ENCODE measurements at places on chromosomes 7 and 10.

DNA sequence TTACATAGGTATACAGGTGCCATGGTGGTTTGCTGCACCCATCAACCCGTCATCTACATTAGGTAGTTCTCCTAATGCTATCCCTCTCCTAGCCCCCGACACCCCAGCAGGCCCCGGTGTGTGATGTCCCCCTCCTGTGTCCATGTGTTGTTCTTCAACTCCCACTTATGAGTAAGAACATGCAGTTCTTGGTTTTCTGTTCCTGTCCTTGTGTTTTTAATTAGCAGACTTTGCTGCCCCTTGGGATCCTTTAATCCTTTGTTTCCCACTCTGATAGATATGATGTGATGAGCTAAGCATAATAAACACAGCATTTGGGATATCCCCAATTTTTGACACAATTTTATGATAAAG is 71.1 kb upstream of the PALS2 start:
- DNase-seq: no peak

DNA sequence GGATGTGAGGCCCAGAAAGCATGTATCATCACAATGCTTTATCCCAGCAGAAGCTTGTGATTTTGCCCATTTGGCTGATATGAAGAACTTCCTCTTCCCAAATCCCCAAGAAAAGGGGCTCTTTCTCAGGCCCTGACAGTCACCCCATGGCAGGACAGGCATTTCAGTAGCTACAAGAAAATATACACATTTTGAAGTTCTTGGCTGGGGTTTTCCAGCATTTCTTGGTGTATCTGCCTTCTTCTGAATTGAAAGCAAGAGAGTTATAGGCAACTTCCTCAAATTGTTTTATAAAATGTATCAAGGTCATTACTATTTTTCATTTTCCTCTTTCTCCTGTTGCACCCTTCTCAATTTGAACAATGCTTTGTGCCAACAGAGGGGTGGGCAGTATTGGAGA is 63.3 kb upstream of the PDLIM1 start:
- no peak for DNase-seq

- no peak for DNase-seq
Observed at GRCh38 chr10:36872702-36873393, 252.6 kb upstream of the ANKRD30A start.

- DNase-seq: no peak
Observed at GRCh38 chr10:122348512-122348911, 26.0 kb upstream of the PLEKHA1 start.

DNA sequence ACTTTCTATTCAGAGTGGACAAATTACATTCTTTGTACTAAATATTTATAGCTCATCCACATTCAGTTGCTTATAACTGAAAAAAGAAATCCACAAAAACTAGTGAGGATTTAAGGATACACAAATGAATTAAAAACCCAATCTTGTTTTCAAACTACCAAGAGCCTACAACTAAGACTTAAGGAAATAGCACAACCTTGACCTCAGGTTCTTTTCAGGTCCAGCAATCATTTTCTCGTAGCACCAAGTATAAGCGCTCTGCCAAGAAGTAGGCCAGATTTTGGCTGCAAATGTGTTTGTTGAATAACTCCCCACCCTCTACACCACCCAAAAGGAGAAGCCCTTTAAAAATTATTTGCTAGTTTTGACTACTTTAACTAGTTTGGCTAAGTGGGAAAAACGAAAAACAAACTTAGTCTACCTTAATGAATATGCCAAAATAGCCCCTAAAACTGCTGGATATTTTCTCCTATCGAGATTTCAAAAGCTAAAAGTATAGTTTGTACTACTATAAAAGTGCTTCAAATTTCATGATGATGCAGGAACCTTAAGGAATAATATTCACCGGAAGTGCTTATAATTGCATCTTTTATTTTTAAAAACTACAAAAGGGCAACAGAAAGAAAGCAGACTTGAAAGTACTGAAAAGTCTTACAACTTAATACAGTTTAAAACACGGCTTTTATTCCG is 2.7 kb upstream of the KMT2E start:
- DNase-seq: no peak

DNA sequence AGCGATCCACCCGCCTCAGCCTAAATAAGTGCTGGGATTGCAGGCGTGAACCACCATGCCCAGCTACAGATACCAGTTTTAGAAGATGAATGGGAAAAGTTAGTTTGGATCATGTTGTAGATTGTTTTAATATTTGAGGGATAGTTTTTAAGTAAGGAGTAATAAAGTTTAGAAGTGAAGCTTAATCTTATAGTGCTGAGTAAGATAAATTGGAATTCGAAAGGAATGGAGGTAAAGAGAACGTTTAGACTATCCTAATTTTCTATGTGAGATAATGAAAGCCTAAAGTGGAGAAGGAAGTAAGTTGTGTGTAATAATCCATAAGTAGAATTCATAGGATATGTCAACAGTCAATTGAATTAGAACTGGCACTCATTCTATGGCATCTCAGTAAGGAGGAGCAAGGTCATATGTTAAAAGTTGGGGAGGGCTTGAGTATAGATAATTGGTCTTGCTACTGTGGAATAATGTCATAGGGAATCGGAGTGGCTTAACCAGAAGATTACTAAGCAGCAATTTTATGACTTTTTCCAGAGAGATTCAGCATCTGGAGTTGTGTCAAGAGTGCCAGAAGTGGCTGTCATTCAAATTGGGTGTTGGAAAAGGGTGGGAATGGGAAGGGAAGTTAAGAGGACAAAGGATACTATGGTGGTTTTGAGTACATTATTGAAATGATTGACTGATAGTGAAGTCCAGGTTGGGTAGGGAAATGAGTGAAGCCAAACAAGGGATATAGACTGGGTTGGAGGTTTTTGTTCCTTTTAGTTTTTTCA is 12.1 kb downstream of the TAX1BP1 start:
- DNase-seq: peak; percentile 37

DNA sequence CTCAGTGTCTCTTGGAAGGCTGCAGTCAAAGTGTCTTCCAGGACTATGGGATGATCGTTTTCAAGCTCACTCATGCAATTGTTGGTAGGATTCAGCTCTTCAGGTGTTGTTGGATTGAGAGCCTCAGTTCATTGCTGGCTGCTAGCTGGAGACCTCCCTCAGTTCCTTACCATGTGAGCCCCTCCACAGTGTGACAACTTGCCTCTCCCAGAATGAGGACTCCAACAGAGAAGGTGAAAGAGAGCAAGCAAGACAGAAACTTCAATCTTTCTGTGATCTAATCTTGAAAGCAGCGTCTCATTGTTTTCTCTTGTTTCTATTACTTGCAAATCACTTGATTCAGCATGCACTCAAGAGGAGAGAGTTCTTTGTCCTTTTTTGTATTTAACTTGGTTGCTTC is 22.5 kb downstream of the MGAM start:
- no peak for DNase-seq

DNA sequence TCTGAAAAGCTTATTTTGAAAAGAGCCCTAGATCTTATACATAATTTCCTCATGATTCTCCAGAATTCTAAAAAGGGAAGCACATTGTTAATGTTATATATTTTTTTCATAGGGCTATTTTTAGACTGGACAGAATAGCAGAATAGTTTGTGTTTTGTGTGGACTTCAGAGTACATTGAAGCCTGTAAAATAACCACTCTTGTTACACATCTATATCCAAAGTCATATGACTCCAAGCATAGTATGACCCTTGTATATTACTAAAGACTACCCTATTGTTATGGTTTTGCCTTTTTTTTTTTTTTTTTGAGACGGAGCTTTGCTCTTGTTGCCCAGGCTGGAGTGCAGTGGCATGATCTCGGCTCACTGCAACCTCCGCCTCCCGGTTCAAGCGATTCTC is 26.1 kb upstream of the FIS1 start:
- no peak for DNase-seq

GRCh38 chr7:110592557-110592956 is 498.4 kb upstream of the LRRN3 start:
- no peak for DNase-seq

- no peak for DNase-seq
Observed at GRCh38 chr10:130817046-130817624, 494.4 kb downstream of the TCERG1L start.

GRCh38 chr7:69105092-69105491 is 493.2 kb upstream of the AUTS2 start:
- no peak for DNase-seq

GRCh38 chr10:3781468-3782145 is 3.4 kb downstream of the KLF6 start:
- no peak for DNase-seq

DNA sequence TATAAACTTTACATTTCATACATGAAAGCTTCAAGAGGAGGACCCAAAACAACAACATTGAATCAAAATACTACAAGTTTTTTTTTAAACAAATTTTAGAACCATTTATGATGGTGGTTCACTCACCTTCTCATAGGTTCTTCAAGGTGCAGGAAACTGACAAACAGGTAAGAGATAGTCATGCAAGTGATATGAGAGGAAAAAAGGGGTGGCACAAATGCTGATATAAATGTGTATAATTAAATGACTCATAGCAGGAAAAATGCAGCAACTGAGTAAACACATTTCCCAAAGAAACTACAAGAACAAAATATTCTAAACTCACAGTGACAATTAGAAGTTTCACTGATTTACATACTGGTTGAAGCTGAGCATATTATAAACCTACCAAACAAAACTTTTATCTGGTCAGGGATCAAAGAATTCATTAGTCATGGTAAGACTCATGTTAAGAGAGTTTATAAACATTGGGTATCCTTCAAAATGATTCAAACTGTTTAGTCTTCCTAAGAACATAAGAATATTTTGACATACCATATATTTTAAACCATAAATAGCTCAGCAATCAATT is 14.1 kb downstream of the ZWINT start:
- no peak for DNase-seq

DNA sequence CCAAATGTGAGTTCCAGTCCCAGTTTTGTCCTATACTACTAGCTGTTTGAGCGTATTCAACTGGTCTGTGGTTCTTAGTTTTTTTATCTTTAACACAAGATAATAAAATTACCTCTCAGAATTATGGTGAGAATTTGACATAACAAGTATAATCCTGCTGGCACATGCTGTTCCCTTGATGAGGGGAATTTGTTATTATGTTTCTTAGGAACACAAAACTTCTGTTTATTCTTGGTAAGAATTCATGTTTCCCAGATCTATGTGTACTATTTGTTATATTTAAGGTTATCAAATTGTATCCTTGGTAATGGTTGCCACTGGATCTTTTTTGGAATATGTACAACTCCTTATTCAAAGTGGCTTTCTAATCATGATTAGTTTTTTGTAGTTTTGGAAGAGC is 335.6 kb downstream of the ADK start:
- DNase-seq: no peak

- DNase-seq: no peak
Observed at GRCh38 chr7:22812353-22812752, 10.3 kb downstream of the TOMM7 start.

DNA sequence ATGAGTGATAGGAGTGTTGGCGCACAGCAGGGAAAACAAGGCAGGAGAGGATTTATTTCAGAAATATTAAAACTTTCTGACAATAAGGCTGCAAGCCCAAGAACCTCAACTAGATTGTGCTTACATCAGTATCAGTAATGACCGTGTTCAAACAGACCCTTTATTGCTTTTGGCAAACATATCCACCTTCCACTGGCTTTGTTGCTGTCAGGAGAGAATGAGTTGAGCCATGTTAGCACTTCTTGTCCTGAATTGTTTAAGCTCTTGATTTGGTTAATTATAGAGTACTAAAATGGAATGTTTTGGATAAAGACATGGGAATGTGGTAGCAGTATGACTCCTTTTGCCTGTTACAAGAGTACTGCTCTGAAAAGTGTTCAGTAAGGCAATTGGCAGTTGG is 3.8 kb downstream of the AHCYL2 start:
- no peak for DNase-seq

DNA sequence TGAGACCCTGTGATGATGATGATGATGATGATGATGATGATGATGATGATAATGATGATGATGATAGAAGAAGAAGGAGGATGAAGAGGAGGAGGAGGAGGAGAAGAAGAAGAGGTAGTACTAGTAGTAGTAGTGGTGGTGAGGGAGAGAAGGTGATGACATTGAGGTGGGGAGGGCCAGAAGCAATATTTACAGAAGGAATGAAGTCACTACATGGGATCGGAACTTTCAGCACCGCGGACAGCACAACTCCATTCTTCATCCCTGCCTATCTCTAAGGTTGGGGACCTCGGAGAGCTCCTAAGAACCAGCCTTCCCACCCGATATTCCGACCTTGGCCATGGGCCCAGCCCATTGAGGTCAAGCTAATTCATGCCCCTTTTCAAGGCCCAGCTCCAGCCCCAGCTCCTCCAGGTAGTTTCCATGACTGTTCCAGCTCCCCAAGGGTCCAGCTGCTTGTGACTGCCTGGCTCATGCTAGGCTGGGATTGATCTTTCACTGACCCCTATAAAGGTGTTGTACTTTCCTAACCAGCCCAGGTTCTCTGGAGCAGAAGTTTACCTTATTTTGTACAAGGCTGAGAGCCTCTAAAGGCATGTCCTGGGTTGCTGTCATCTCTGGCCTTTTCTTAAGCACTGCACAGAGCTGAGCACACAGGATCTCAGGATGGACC is 10.3 kb downstream of the CRHR2 start:
- no peak for DNase-seq

- DNase-seq: no peak
Observed at GRCh38 chr10:86136934-86137333, 229.7 kb downstream of the GRID1 start.

DNA sequence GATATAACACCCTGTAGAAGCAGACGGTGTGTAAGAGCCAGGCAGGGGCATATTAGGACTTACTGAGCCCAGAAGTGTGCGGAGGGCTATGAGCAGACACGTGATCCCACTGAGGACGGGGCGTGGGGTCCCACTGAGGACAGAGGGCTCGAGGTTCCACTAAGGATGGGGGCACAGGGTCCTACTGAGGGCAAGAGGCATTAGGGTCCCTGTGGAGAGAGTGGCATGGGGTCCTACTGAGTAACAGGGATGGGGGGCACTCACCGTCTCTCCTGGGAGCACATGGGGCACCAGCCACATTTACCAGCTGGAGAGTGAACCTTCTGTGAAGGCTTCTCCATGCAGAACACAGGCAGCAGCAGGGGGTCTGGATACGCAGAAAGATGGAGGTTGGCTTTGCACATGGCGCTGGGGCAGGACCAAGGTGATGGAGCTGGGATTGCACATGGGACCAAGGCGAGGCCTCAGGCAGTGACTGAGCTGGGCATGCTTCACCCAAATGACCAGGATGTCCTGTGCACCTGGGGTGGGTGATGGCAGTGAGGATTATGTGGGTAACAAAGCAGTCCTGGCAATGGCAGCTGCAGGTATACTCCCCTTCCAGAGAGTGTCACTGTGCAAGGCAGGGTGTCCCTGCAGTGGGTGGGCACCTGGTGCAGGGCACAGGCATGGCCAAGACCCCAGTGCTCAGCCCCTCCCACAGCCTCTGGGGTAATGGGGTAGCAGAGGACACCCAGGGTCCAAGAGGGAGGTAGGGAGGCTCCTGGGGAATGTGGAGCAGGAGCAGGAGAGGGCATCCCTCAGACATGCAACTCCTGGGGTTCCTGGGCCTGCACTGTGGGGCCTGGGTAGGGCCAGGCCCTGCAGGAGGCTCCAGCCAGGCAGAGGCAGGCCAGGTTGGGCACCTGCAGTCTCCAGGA is 278.1 kb downstream of the TCERG1L start:
- no peak for DNase-seq

GRCh38 chr10:91800756-91801155 is 2.5 kb downstream of the TNKS2 start:
- no peak for DNase-seq

- no peak for DNase-seq
Observed at GRCh38 chr7:39720586-39720985, 97.2 kb downstream of the RALA start.
